ENCODE measurements at places on chromosomes 2 and 18.

DNA sequence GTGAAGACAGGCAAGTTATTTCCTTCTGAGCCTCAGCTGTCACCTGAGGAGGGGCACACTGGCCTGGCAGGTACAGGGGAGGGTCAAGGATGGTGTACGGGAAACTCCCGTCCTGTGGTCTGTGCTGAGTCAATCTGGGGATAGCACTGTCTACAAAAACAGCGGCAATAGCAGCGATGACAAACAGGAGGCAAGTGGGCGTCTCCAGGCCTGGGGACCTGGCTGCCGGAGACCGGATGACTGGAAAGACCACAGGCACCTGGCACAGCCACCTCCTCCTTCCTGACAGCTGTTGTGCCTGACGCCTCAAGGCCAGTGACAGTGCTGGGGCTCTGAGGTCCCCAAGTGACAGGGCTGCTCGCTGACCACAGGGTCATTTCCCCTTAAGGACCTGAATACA is 202.1 kb upstream of the HS6ST1 start:
- DNase-seq: no peak

- no peak for DNase-seq
Observed at GRCh38 chr2:205293559-205293958, 388.7 kb upstream of the NRP2 start.

DNA sequence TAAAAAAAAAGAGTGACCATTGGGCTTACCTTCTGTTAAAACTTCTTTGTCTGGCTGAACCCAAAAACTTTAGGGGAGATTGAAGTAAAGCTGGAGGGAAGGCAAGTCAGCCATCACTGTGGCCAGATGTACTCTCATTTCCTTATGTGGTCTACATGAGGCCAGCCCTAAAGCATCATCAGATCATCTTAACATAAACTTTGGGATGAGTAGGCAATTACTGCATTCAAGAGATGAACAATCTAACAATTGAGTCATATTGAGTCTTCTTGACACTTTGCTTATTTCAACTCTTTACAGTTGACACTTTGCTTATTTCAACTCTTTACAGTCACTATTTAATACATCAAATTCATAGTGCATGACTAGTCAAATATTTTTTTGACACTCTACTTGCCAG is 155.6 kb downstream of the QPCT start:
- DNase-seq: no peak

- DNase-seq: no peak
Observed at GRCh38 chr2:240917009-240917683, 11.0 kb downstream of the CROCC2 start.

- DNase-seq: no peak
Observed at GRCh38 chr2:64937687-64938491, 51.3 kb upstream of the SLC1A4 start.

DNA sequence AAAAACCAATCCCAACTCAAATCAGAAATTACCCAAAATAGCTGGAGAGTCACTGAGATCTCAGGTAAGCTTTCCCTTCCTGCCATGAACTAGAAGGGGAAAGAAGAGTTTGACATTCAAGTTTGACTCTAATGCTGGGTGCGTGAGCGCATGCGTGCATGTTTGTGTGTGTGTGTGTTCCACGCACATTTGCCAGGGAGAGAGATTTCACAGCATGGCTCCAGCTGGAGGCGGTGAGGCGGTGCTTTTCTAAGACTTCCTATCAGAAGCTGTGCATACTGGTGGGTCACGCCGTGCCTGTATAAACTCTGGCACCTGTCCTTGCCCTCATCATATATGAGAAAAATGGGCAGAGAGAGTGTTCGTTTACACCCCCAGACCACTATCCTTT is 116.2 kb downstream of the MSH2 start:
- DNase-seq: no peak

- DNase-seq: no peak
Observed at GRCh38 chr18:42442656-42443055, 487.6 kb downstream of the PIK3C3 start.

DNA sequence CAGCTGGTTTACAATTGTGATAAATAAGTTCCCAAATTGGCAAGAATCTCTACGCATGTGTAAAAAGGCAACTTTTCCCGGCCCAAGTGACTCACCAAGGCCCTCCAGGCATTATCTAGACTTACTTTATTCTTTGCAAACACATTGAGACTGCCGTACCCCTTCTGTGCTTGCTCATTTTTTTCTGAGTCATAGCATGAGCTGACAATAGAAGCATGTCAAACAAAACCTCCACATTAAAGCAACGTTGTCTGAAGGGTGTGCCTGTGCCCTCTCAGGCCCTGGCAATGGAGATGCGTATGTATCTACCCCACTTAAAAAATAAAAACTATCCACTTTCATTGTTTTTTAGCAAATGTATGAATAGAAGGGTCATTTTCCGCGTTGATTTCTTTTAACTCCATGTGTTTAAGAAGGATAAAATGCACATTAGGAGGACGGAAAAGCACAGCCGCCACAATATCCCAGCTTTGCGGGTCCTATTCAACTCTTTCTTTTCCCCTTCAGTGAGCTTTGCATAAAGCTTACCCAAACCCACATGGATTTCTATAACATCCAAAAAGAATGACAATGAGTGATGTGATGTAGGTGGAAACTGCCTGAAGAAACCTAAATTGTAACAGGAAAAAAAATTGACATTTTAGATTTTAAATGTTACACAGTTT is 298.2 kb downstream of the CDCA7 start:
- DNase-seq: peak; percentile 97

DNA sequence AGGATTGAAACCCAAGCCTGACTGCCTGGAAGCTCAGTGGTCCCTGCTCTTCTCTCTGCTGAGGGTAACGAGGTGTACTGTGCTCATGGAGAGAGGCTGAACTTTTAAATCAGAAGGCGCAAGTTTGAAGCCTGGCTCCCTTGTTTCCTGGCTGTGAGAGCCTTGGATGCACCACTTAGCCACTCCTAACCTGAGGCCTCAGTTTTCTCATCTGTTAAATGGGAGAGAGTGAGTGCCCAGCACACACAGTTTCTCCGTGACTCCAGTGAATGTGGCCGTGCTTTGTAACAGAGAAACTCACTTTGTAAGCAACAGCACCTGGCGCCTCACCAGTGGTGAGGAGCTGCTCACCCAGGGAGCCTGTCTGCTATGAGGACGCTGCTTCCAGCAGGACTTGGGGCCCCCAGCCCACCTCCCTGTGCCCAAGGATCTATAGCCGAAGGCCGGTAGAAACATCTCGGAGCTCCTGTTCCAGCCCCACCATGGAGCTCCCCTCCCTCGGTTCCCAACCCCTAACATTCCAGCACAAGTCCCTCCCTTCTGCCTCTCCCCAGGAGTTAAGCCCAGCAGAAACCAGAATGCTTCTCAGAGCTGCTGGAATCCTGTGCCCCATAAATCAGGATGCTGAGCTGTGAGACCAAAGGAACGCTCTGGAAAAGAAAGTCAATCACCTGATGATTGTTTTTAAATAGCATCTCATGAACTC is 20.3 kb upstream of the KCNK3 start:
- no peak for DNase-seq

DNA sequence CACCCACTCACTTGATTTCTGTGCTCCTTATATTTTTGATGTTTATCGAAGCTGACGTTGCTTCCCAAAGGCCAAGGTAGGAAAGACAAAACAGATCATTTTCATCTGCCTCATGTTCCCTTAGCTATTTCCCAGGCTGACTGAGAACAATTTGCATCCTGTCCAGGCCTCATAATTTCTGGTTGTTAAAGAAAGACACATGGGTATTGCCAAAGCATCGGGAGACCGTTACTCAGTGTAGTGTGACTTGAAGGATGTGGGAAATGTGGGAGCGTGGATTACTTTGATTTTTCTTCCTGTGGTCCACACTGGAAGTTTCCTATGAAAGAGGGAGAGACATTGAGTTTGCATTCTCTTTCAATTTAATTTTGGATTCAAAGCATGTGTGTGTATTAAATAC is 204.6 kb downstream of the TRIB2 start:
- no peak for DNase-seq

DNA sequence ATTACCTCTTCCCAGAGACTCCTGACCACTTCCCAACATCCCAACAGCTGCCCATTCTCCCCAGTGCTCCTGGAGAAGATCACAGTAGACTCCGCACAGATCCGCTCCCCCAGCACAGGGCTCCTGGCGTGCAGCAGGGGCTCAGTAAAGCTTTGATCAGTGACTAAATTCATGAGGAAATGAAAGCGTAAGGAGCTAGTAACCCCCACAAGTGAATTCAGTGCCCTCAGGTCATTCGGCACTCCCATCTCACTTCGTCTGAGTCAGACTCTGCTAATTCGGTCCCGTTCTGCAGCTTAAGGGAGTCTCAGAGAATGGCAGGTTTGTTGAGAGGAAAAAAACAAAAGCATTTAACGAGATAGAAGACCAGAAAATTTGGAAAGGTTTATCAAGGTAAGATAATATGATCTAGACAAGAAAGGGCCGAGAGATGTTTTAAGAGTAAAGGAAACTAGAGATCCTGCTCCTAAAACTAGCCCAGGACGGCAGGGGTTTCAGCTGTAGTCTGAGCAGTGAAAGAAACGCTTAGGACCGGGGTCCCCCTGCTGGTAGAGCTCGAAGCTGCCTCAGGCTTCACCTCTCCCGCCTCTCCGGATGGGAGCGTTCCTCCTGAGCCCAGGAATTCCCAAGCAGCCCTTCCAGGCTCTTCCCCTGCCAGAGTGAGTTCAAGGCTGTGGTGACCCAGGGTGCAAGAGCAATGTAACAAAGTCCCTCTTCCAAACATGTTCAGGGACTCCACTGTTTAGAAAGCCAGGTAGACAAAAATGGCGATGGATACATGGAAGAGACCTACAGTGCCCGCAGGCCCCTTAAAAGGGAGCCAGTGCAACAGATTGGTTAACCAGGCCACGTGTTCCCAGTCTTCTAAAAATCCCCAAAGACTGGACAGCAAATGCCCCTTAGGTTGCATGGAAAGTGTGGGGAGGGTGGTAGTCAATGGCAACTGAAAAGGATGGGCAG is 127.3 kb downstream of the DNER start:
- peak; percentile 48 for DNase-seq

DNA sequence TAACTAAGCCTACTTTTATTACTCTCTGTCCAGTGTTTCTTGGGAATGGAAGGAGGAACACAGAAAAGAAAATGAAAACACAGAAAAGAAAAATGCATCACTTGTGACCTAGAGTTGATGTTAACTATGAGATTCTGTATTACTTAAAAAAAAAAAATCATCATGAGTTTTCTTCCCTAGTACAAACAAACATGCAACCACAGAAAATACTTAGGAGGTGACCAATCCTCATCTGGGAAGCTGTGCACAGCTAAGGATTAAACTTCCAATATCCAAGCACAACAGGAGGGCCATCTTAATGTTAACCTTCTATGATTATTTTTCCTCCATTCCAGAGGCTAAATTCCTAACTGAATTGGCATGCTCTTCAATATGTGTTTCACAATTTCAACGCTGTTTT is 1140.4 kb downstream of the LRP1B start:
- DNase-seq: no peak

DNA sequence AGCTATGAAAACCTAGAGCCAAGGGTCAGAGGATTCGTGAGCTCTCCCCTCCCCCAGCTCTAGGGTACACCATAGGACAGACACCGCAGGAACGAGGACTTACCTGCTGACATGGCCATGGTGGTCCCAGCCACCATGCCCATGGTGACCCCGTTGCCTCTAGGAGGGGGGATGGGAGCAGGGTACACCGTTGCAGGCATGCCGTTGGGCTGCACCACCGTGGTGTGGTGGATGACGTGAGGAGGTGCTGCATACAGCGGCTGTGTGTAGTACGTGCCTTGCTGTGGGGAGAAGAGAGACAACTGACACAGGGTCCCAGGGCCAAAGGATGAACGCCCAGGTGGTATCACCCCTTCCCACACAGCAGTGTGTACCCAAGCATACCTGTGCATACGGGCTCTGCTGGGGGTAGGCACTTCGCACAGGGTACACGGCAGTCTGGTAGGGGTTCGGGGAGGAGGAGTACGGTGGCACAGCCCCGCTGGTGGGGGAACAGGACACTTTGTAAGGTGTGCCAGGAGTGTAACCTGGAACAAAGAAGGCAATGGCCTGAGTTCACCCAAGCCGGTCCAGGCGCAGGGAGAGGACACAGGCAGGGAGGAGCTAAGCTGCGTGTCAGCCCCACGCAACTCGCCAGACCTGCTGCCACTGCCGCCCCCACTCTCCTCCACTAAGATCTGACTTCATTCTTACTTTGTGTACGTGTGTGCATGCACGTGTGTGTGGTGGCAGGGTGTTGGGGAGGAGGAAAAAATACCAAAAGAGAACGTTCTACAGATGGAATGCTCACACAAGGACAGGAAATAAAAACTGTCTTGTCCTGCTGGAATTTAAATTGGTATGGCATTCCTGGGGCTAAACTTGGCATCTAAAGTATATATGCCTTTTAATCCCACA is 37.8 kb downstream of the FAM168B start:
- DNase-seq: no peak

- DNase-seq: no peak
Observed at GRCh38 chr2:217905896-217906295, 96.9 kb downstream of the TNS1 start.

Data from HAP-1 (cell line).